Activated CD8-positive, alpha-beta T cell treated with anti-CD3 and anti-CD28 coated beads, Interleukin-2, amount 10 ng/mL, durations not matched to agents 7 days and 5 days (primary cell): ENCODE measurements at places on chromosomes 16 and 17.

- peak; percentile 36 for DNase-seq
Measured at GRCh38 chr16:3963203-3963602, 82.7 kb upstream of the CREBBP start.

GRCh38 chr17:48441231-48441711 is 11.3 kb upstream of the SKAP1 start:
- peak; percentile 71 for DNase-seq

GRCh38 chr17:58643147-58643546 is 48.7 kb downstream of the TEX14 start:
- no peak for DNase-seq

DNA sequence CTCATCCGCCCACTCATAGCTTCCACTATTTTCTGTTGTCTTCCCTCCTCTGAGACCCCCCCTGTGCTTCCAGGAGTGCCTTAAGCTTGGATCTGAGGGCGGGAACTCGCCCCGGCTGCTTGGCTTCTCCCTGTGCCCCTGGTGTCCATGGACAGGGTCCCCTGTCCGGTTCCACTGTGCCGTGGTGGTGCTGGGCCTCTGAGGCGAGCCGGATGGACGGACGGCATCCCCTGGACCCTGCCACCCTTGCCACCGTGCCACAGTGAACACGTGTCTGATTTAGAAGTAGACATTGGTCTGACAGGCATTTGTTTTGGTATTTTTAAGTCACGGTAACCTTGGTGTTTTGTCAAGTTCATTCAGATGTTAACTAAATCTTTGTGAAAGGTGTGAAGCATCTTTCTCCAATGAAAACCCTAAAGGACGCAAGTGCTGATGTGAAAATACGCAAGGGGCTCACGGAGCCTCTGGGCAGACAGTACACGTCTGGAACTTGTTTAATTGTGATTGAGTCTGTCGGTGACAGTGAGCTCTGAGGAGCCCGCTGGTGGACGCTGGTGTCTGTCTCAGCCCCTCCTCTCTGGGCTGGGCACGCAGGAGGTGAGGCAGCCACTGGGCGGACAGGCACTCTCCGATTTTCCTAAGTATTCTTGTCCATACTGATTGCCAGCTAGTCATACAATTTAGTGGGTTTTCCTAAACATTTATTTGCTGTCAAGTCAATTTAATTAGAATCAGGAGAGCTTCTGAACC is 26.3 kb downstream of the ZNF750 start:
- no peak for DNase-seq

DNA sequence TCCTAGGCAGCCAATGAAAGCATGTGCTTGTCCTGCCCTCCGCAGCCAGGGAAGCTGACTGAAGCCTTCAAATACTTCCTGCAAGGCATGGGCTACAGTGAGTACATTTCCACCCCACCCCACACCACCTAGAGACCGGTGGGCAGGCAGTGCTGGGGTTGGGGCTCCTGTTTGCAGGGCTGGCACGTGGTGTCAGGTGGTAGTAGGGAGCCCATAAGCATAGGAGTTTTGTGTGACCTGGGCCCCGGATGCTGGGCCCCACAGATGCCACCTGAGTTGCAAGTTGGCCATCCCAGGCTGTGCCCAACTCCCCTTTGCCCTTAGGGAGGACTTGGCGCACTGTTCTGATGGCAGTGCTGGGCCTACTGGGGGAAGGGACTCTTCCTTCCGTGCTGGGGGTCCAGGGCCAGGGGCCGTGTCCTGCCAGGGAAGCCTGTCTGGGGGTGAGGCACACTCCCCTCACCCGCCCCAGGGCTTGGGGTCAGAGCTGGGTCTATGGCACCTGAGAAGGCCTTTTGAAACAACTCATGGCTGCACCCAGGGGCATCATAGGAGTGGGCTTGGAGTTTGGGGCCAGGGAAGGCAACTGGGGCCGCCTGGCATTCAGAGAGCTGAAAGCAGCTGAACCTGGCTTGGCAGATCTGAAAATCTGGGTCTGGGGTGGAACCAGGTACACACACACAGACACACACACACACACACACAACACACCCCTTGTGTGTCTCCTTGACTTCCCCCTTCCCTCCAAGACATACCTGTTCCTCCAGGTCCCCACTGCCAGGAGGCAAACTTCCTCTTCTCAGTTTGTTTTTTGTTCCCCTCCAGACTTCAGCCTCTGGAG is 5.8 kb upstream of the SETD6 start:
- DNase-seq = no peak

GRCh38 chr16:53281859-53282258 is 152.4 kb upstream of the RBL2 start:
- DNase-seq = no peak

DNA sequence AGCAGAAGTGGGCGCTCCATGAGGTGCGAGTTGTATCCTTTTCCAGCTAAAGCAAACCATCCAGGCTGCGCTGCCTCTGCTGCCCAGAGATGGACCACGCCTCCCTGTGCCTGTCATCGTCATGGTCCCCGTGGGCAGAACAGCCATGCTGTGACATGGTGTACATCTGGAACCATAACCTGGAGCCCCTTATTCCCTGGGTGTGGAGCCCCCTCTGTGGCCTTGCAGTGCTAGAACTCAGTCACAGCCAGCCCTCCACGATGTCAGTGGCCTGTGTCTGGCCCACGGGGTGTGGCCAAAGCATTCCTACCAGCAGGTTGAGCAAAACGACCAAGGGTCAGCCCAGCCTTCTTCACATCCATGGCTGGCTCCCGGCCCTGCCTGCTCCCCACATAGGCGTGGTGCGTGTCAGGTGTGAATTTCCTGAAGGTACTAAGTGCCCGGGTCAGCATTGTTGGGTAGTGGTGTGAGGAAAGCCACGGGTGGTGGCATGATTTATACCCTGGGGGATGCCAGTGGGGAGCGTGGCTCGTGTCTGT is 22.7 kb upstream of the JPT2 start:
- no peak for DNase-seq

DNA sequence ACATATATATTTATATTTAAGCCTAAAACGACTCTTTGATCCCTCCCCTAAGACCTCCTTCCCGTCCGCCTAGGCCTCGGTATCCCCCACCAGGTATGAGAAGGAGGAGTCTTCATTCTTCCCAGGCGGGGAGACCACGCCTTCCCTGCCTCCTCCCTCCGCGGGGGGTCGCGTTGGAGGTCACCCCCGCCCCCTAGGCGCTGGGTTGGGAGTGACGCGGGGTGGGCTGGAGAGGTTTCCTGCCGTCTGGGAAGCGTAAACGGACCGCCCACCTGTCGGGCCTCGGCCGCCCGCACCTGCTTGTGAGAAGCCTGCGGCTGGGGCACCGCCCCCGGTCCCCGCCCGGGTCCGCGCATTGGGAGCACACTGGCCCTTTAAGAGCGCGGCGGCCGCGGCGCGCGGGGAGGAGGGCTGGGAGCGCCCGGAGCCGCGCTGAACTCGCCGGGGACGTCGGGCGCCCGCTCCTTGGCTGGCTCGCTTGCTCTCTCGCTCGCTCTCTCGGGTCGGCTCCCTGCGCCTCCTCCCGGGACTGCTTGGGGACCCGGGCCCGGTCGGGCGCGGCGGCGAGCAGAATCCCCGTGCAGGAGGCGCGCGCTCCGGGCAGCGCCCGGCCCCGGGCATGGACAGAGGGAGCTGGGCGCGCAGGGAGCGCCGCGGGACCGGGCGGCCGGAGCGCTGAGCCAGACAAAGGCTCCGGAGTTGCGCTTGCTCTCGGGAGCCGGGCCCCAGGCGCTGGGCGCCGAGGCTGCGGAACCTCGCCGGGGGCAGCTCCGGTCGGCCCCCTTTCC is at the start of gene MMP15:
Gene MMP15, plus strand, starts transcription at position 404 of the 788 bp plus-strand sequence. CDS start 597 bp downstream, outside the sequence.
- DNase-seq = peak; percentile 66

DNA sequence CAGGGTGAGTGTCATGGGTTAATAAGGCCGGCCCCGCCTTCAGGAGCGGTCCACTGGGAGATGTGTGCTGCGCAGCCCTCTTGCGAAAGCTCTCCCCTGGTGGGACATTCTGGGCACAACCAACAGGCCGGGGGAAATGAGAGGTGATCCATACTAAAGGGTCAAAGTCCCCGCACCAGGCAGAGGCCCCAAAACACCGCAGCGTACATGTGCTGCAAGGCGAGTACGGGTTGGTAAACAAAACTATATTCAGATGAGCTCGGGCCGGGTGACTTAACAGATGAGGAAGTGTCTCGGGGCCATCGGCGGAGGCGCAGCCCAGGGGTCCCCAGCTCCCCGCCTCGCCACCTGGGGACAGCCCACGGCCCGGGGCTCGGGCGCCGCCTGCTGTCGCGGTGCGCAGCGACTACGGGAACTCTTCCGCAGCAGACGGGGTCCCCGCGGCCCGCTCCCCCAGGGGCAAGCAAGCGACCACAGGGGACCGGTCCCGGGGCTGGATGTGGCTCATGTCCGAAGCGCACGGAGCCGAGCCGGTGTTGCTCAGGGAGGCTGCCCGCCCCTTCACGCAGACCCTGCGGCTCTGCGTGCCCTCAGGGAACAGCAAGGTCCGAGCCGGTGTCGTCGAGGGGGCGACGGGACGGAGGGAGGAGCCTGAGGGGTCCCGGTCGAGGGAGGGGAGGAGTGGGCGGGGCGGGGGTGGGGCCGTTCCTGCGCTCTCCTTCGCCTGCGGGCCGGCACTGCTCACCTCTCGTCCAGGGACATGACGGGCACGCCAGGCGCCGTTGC is at the start of gene RAB37:
Gene RAB37, plus strand, starts transcription at position 744 of the 786 bp plus-strand sequence. Its CDS starts 17 bp downstream, at position 761.
- peak; percentile 57 for DNase-seq
